ENCODE measurements at places on chromosomes 1 and 21. TPM values are rescaled to one million over a fixed set of nuclear protein-coding genes. Genes with fewer than 3 reads are reported as not detected.

DNA sequence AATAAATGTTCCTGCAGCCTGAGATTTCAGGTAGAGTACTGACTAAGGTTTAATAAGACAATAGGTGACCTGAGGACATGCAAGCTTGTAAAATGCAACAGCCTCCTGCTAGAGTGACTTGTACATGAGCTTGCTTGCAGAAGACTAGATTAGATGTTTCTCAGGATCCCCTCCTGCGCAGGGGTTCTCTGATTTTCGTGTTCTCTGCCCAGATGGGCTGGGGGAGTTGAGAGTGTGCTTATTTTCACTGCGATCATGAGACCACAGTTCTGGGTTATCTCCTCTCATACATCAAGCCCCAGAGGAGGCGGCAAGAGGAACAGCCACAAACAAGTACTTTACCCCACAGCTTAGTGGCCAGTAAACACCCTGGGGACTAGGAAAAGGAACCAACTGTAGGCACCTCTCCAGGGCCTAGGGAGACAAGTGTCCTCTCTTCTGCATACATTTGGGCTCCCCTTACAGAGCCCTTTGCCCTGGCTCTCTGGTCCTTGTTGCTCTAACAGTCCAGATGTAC, 8.0 kb downstream of the TMEM81 start:
- no peaks in the 10 kb centered on the region for H3K4me1 ChIP-seq
- no peak overlapping the region for H3K27ac ChIP-seq
- H3K4me3 ChIP-seq = no peak overlapping the region
- H3K36me3 ChIP-seq = no peaks in the 10 kb centered on the region
- no peak for DNase-seq

GRCh38 chr1:41666981-41667631, 182.6 kb upstream of the EDN2 start:
- peaks cover 11% of the 10 kb centered on the region for H3K4me1 ChIP-seq
- H3K27ac ChIP-seq = no peak overlapping the region
- no peaks in the 10 kb centered on the region for H3K27me3 ChIP-seq
- H3K36me3 ChIP-seq = no peaks in the 10 kb centered on the region
- DNase-seq = peak; percentile 56

DNA sequence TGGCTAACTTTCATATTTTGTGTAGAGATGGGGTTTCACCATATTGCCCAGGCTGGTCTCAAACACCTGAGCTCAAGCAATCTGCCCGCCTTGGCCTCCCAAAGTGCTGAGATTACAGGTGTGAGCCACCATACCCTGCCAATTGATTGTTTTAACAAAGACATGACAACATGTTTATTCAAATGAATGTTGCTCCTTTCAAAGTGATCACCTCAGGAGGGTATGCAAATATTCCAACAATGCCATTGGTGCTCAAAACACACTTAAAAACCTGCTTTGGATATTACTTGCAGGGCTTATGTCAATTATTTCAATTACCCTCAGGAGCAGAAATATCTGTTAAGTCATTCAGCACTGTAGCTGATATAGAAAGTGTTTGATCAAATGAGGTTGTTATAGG, 7.9 kb downstream of the LAX1 start:
- no peaks in the 10 kb centered on the region for H3K27me3 ChIP-seq
- H3K36me3 ChIP-seq = no peaks in the 10 kb centered on the region
- no peak for DNase-seq

DNA sequence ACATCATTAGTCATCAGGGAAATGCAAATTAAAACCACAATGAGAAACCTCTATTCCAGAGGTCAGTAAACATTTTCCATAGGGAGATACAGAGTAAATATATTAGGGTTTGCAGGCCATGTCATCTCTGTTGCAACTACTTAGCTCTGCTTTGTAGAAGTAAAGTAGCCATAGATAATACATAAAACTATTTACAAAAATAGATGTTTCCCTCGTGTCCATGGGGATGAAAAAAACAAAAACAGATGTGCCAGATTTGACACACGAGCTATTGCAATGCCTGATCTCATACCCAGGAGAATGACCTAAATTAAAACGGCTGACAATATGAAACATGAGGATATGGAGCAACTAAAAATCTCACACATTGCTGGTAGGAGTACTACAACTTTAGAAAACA, 17.3 kb downstream of the LTN1 start:
- H3K4me1 ChIP-seq = no peaks in the 10 kb centered on the region
- DNase-seq = no peak

DNA sequence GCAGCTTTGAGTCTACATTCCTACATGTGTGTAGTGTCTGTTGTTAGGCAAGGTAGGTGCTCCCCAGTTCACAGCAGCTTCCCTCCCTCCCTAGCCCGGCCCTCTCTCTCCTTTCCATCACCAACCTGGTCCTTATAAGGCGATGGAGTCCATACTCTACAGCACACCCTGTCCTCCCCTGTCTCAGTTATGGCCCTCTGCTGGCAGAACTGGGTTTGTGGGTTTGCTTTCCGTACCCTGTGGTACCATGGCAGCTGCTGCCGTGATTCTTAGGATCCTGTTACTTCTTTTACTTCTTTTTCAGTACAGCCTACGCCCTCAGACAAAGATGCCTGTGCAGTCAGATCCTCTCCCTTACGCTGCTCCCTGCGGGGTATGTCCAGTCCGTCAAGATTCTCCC, 31.7 kb downstream of the AK5 start:
- no peaks in the 10 kb centered on the region for H3K4me1 ChIP-seq
- peak; percentile 35 for DNase-seq

Gene GPR37L1
- polyA plus RNA-seq = not detected

DNA sequence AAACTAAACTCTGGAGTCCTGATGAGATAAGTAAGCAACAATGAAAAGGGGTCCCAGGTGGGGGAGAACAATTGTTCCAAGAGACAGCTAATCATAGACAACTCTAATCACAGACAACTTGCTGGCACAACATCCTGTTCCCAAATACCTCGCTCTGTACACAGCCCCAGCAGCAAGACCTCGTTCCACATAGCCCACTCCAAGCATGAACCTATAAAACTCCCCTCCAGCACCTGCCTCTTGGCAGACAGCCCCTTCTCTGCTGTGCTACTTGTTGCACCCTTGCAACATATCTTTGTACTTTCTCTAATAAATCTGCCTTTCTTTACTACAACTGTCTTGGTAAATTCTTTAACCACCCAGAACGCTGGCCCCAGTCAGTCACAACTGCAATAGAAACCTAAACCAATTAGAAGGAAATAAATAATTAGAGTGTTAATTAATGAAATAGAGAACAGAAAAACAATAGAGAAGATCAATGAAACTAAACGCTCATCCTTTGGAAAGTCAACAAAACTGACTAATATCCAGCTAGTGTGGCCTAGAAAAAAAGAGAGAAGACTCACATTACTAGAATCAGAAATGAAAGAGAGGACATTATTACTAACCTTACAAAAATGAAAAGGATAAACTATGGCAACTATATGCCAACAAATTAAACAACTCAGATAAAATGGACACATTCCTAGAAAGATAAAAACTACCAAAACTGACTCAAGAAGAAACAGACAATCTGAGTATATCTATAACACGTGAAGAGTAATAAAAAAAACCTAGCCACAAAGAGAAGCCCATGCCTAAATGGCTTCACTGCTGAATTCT, 36.1 kb downstream of the LRRC40 start:
- peaks cover 22% of the 10 kb centered on the region for H3K36me3 ChIP-seq
- no peaks in the 10 kb centered on the region for H3K27me3 ChIP-seq
- DNase-seq = no peak
- no peak overlapping the region for H3K27ac ChIP-seq
- H3K4me1 ChIP-seq = no peaks in the 10 kb centered on the region
- no peak overlapping the region for H3K4me3 ChIP-seq

GRCh38 chr1:207424570-207425131, 29.5 kb upstream of the CR2 start:
- no peaks in the 10 kb centered on the region for H3K36me3 ChIP-seq
- no peak overlapping the region for H3K4me3 ChIP-seq
- no peak overlapping the region for H3K27ac ChIP-seq
- DNase-seq = no peak

GRCh38 chr1:172812118-172812517, 153.2 kb downstream of the FASLG start:
- DNase-seq = no peak
- no peaks in the 10 kb centered on the region for H3K27me3 ChIP-seq
- no peaks in the 10 kb centered on the region for H3K36me3 ChIP-seq

Gene ADCY10
- polyA plus RNA-seq = not detected

- H3K4me3 ChIP-seq = no peak overlapping the region
- H3K27me3 ChIP-seq = no peaks in the 10 kb centered on the region
- H3K27ac ChIP-seq = peak overlapping the region; percentile 88
- H3K36me3 ChIP-seq = peaks cover 9% of the 10 kb centered on the region
Observed at GRCh38 chr1:207020709-207021107, 11.8 kb downstream of the C1orf116 start.

DNA sequence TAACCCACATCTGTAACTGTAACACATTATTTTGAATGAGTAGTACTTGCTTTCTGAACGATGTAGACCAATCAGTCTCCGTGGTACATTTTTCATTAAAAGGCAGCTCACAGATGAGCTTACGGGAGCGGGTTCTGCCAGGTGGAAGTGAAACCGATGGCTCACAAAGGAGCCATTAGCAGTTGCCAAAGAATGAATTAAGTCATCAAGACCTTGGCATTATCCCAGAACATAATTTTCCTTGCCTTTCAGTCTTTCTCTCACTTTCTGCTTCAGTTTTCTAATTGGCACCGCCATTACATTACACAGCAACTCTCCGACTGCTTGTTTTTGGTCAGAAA, 33.5 kb upstream of the UTS2 start:
- H3K27me3 ChIP-seq = no peaks in the 10 kb centered on the region
- no peaks in the 10 kb centered on the region for H3K36me3 ChIP-seq
- DNase-seq = no peak
- H3K27ac ChIP-seq = no peak overlapping the region

- DNase-seq = peak; percentile 68
- no peaks in the 10 kb centered on the region for H3K36me3 ChIP-seq
- peak overlapping the region; percentile 52 for H3K4me3 ChIP-seq
- H3K27ac ChIP-seq = peak overlapping the region; percentile 48
Observed at GRCh38 chr1:52633291-52633754, 355 bp downstream of the SHISAL2A start.

GRCh38 chr1:62346886-62347285, 27.7 kb upstream of the KANK4 start:
- no peaks in the 10 kb centered on the region for H3K27me3 ChIP-seq
- peaks cover 5% of the 10 kb centered on the region for H3K4me1 ChIP-seq
- H3K36me3 ChIP-seq = no peaks in the 10 kb centered on the region
- H3K27ac ChIP-seq = no peak overlapping the region
- H3K4me3 ChIP-seq = no peak overlapping the region

Gene ECE1
- 25.4 TPM for polyA plus RNA-seq

Gene SPRR3
- not detected for polyA plus RNA-seq

DNA sequence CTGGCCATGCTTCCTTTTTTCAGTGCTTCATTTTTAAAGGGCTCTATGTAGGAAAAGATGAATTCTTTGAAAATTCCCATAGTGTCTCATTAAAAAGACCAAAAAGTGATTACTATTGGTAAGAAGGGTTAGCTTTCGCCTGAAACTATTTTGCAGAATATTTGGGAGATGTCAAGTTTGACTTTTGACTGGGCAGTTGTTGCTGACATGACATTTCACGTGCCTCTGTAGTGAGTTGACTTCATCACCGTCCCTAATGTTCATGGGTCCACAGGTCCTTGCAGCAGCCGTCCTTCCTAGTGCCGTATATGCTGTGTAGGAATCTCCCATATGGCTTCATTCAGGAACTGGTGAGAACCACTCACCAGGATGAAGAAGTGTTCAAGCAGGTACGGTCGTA, 88.7 kb upstream of the KIF1B start:
- peaks cover 87% of the 10 kb centered on the region for H3K36me3 ChIP-seq
- peaks cover 7% of the 10 kb centered on the region for H3K4me1 ChIP-seq
- no peaks in the 10 kb centered on the region for H3K27me3 ChIP-seq
- no peak overlapping the region for H3K4me3 ChIP-seq
- no peak overlapping the region for H3K27ac ChIP-seq

Gene ERICH3
- polyA plus RNA-seq = 0.05 TPM

DNA sequence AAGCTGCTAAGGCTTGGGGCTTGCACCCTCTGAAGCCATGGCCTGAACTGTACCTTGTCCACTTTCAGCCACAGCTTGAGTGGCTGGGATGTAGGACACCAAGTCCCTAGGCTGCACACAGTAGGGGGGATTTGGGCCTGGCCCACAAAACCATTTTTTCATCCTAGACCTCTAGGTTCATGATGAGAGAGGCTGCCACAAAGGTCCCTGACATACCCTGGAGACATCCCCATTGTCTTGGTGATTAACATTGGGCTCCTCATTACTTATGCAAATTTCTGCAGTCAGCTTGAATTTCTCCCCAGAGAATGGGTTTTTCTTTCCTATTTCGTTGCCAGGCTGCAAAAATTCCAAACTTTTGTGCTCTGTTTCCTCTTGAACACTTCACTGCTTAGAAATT, 26.3 kb upstream of the CHODL start:
- no peak for DNase-seq
- no peaks in the 10 kb centered on the region for H3K4me1 ChIP-seq
- H3K36me3 ChIP-seq = no peaks in the 10 kb centered on the region
- no peak overlapping the region for H3K4me3 ChIP-seq

DNA sequence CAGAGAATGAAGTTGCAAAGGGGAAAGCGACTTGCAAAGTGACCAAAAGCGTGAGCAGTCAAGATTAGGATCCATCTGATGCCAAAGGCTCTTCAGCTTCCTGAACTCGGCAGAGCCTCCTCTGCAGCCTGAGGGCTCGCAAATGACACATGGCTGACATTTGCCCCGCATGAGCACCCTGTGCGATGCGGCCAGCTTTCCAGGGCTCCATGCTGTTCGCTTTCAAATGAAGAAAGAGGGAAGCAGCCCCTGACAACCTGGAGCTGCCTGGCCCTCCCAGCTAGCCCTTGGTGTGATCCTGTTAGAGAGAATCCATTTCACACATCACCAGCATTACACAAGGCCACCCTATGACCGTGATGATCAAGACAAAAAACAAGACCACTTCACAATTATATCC, 20.2 kb upstream of the FAM131C start:
- H3K36me3 ChIP-seq = no peaks in the 10 kb centered on the region
- no peaks in the 10 kb centered on the region for H3K27me3 ChIP-seq
- no peaks in the 10 kb centered on the region for H3K4me1 ChIP-seq
- H3K27ac ChIP-seq = no peak overlapping the region
- H3K4me3 ChIP-seq = no peak overlapping the region

- no peaks in the 10 kb centered on the region for H3K27me3 ChIP-seq
- no peak for DNase-seq
- no peaks in the 10 kb centered on the region for H3K4me1 ChIP-seq
- H3K4me3 ChIP-seq = no peak overlapping the region
Observed at GRCh38 chr1:215623162-215623561, 56.1 kb downstream of the KCTD3 start.

DNA sequence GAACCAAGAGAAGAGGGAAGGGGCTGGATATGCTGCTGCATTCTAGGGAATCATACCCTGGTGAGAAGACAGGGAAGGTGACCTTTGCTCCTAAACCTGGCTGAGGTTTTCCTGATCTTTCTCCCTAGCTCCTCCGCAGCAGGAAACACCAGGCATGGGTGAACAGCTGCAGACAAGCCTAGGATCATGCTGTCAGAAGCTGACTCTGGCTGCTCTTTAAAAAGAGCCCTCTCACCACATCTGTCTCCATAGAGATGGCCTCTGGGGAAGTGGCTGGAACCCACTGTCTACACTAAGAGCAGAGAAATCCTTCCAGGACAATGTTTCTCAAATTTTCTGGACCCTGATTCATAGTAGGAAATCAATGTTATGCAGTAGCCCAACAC, 57.6 kb downstream of the CD34 start:
- peak; percentile 43 for DNase-seq
- no peak overlapping the region for H3K27ac ChIP-seq
- H3K36me3 ChIP-seq = peaks cover 22% of the 10 kb centered on the region
- no peaks in the 10 kb centered on the region for H3K27me3 ChIP-seq
- H3K4me1 ChIP-seq = peaks cover 87% of the 10 kb centered on the region

Measured in stomach (tissue), 19 donors.